ENCODE measurements at places on chromosomes 6 and 20.

DNA sequence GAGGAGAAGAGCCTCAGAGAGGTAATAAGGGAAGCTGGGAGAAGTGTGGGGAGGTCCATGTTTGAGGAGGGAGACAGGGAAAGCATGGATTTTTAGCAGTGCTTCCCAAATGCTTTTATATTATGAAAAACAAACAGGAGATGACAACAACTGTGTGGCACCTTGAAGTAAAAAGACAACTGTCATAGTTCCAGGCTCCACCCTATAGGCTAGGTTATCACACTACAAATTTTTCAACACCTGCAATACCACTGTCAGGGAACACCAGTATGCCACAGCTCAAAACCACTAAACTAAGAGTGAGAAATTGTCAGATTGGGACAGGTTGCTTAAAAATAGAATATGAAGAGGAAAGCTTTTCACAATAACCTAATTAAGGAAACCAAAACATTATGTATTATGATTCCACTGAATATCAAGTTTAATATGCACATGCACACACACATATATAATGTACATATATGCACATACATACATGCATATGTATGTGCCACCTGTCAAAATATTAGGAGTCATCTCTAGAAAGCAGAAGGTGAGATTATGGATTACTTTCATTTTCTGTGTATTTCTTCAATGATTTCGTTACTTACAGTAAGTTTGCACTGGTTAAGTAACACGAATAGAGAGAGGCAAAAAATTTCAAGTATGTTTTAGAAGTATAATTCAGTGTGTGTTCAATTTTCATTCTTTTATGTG, 261.2 kb downstream of the PTPRK start:
- no peak for DNase-seq

- no peak for DNase-seq
These were observed 59.2 kb downstream of the TOX2 start for GRCh38 chr20:43973671-43974450.

DNA sequence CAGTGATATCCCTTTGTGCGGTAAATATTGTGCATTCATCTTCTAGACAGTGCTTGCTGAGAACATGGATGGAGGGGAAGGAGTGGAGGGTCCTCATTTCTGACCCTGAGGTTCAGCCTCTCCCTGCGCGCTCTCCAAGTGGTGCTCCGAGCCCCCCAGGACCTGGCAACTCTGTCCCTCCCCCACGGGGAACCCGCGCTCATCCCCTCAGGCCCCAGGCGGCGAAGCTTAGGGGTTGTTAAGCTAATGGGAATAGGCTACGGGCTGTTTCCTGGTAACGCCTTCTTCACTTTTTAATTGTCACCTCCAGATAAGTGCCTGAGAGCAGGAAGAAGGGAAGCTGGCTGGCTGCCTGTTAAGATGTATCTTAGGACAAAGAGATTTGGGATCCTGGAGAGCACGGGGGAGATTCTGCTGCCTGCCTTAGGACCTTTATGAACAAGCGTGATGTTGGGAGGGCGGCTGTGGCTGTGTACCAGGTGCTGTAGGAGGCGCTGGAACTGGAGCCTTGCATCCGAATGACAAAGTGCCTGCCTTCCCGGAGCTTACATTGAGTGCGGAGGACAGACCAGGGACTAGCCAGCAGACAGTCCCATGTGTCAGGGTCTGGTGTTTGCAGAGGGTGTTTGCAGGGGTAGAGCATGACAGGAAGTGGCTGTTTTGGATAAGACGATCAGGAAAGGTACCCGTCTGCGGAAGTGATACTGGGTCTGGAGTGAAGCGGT, 11.7 kb downstream of the TSHZ2 start:
- DNase-seq: no peak

DNA sequence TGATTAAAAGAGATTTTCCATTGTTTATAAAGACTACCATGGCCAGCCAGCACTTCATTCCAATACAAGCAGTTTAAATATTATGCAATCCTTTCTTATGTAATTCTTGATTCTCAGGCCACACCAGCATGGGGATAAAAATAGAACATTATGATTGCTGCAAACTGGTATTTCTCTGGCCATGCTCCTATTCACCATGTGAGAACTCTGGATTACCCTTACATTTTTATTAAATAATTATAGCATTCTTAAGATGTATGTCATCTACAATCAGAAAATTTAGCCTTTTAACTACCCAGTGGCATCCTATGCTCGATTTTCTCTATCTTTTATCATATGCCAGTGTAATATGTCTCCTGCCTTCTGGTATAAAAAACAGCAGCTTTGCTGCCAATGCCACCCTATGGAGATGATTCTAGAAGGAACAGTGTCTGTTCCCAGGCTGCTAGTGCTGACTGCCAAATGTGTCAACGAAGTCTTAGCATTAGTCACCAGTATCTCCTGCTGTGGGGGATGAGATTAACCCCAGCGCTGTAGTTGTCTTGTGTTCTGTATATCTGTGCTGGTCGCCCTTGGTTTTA, 501.4 kb downstream of the BCKDHB start:
- no peak for DNase-seq

DNA sequence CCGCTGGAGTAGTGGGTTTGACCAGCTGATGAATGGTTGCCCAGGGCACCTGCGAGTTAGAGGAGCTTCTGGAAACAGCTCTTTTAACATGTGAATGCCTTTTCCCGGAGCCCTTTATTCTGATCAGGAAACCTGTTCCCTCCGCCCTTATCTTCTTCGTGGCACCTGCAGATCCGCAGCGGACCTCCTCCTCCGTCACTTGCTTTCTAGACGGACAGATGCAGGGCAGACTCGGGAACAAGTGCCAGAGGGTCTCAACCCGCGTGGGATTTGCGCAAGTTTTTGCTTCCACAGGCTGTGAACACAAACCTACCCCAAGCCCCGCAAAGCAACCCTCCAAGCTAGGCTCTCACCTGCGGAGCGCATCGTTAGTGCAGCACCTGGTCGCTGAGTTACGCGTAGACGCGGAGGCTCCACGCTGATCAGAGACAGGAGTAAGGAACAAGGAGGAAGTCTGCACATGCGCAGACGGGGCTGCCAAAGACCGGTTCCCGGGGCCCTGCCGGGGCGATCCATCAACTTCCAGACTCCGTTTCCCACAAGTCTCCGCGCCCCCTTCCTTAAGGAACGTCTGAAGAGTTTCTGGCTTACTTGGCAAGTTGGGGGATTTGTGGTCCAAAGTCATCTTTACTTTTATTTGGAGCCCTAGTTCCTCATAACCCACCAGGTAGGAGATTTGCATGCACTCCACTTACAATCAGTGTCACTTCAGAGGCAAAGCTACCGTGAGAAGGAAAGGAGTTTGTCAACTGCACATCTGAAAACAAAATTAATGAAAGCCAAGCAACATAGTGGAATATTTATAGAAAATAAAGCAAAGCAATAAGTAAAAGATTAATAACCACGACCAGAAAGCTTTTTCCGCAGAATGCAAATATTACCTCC, 52.7 kb upstream of the ELMO2 start:
- peak; percentile 70 for DNase-seq

DNA sequence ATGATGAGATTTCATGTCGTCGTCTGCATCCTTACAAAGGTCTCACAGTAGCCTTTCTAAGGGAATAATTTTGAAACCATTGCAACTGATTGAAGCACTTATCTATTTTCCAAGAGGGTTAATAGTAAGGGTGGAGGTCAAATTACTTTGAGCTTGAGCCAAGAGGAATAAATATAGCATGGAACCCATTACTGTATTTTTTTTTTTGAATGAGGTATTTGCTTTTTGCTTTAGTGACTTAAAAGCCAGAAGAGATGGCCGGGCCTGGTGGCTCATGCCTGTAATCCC, 78.3 kb downstream of the SCAND1 start:
- DNase-seq: no peak

- DNase-seq: no peak
These were observed 117.1 kb downstream of the TBXT start for GRCh38 chr6:166050559-166050958.

All from transverse colon (tissue), 4 donors.